A673 (cell line): ENCODE measurements at places on chromosomes 7 and 10. TPM values are rescaled to one million over a fixed set of nuclear protein-coding genes. Genes with fewer than 3 reads are reported as not detected.

DNA sequence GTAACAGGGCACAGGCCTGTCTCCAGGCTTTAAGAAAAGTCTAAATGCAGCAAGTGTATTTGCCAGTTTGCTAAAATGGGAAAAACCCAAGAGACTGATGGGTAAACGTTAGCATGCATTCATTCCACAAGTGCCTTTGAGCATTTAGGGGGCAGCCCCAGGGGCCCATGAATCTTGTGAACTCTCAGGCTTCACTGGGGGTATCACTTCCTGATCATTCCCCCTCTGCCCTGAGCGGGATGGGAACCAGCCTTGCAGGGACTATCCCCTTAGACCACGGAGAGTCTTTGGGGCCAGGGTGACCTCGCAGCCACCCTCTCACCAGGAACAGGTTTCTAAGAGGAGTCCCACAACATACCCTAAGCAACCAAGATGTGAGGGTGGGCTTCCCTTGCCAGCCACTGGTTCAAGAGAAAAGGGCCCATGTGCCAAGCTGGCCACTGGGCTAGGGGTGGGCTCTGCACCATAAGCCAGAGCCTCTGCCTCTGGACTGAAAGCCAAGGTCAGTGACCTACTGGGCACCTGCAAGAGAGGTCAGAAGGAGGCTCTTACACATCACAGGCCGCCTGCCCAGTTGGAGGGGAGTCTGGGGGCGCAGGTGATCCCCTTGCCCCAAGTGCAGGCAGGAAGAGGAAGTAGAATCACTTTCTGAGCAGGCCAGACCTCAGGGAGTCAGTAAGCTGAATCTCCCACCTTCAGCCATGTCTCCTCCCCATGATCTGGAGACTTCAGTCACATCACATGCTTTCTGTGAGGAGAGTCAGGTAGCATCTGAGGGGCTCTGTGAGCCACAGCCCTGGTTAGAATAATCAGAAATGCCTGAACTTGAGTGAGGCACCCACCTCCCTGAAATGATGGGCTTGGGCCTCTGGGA, 75.0 kb downstream of the C10orf105 start:
- no peak for DNase-seq

- peak; percentile 61 for DNase-seq
Observed at GRCh38 chr10:14349081-14349480, 18.4 kb upstream of the FRMD4A start.

DNA sequence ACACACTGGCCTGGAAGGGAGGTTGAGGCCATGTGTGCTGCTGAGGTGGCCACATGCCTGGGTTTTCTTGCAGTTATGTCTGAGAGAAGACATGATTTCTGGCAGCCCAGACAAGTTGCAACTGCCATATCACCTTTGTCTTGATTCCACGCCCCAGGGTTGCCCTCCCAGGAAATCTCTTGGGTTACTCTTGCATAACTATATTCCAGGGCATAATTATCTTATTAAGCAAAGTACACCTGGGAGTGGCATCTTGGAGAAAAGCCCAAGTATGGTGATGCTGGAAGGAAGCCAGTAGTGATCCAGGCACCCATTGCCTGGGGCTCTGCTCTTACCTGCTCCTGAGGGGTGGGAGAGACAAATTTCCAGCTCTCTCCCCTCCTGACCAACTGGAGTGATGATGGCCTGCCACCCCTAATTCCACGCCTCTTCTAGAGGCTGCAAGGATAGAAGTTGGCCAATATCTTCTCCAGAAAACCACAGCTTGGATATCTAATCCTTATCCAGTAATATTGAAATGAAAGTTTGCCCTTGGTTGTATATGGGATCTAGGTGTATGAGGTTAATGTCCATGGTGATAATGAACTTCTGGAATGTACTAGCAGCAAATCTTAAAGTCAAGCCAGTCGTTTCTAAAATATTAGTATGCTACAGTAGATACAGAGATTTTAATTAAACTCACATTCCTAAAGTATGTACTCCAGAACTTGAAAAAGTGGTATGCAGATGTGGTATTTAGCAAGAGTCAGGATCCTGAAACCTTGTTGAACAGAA, 5.0 kb downstream of the AKR1B10 start:
- DNase-seq = no peak

DNA sequence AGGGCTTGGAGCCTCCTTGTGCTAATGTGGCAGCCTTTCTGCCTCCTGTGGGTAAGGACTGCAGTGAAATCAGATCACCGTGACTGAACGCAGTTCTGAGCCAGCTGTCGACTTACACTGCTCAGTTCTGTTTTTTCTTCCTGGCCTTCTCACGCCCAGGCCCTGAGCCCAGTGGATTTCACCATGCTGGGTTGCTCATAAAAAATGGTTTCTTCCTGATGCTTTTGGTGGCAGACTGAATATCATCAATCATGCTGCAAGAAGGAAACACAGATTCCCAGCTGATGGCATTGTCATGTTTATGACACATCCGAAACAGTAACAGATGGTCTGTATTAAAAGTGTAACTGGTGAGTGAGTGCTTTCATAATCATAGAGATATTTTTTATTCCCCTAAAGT, 389.6 kb downstream of the GALNT17 start:
- no peak for DNase-seq

DNA sequence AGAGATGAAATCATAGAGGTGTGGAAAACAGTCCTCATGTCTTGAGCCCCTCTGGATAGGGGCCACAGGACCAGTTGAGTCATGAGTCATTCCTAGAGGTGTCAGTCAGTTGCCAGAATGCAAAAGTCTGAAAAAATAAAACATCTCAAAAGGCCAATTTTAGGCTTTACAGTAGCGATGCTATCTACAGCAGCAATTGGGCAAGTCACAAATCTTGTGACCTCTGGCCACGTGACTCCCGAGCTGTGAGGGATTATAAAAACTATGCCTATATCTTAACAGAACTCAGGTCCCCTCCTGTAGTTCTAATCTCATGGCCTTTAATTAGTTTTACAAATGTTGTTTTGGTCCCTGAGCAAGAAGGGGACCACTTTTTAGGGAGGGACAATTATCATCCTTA, 15.6 kb upstream of the TAS2R41 start:
- no peak for DNase-seq

- DNase-seq = no peak
Observed at GRCh38 chr7:67866812-67867211, 870.2 kb downstream of the TYW1 start.

DNA sequence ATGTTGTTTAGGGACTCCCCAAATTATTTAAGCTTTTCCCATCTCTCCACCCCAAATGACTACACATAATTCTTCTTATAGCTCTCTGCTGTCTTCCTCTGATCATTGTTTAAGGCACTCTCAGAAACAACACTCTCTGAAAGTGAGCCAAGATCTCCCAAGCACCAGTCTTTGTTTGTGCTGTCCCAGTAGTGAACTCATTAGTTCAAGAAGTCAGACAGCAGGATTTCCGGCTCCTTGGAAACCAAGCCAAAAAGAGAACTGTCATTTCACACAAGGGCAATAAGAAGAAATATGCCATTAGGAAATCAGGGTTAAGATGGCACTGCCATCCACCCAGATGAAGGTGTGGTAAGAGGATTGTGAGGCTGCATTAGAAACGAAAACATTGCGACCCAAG, 83.1 kb downstream of the FZD1 start:
- DNase-seq = peak; percentile 92

- DNase-seq = peak; percentile 12
Observed at GRCh38 chr10:113187063-113187777, 237.2 kb downstream of the TCF7L2 start.

DNA sequence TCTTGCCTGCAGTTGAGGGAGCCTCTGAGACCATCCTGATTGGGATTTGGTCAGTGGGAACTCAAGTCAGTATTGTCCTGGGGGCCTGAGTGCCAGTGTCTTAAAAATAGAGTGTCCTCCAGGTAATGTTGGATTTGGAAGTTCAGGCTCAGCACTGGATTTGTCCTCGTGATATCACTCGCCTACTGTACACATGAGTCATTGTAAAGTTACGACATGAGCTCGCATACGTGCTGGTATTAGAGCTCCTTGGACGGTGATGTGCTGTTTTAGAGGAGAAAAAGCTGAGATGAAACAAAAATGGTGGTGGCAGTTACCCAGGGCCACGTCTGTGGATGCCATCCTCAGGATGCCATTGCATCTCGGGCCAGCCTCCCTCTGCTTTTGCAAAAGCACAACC, 78.2 kb downstream of the MGMT start:
- DNase-seq = no peak

Gene FAM180A
- total RNA-seq = not detected in 2 replicates

Gene COBL
- total RNA-seq = not detected in 2 replicates

Gene SLC26A4
- total RNA-seq = 0.33 TPM in 1 of 2 replicates, not detected in the other

Gene NRAP
- total RNA-seq = 0.17 and 0.34 TPM in 2 replicates

Gene CHST15
- total RNA-seq = 1.7 and 2.7 TPM in 2 replicates

Gene GNGT1
- total RNA-seq = not detected in 2 replicates

Gene UTF1
- total RNA-seq = not detected in 2 replicates
